ENCODE measurements at places on chromosomes 2 and 18. TPM values are rescaled to one million over a fixed set of nuclear protein-coding genes. Genes with fewer than 3 reads are reported as not detected.

DNA sequence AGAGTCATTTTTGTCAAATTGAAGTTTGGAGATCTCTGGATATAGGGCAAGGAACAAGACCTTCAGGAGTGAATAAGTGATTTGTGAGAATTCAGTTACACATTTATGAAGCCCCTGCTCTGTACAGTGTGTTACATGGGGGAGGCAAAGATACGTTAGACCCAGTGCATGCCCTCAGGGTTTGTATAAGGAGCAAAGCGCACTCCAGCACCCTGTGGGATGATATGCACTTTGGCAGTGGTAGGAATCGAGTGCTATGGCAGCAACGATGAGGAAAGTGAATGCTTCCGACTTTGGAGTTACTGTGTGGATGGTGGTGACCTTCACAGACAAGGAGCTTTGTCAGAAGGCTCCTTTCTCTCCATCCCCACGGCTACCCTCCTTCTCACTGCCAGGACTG is 74.3 kb upstream of the ALPP start:
- no peak for ATAC-seq

DNA sequence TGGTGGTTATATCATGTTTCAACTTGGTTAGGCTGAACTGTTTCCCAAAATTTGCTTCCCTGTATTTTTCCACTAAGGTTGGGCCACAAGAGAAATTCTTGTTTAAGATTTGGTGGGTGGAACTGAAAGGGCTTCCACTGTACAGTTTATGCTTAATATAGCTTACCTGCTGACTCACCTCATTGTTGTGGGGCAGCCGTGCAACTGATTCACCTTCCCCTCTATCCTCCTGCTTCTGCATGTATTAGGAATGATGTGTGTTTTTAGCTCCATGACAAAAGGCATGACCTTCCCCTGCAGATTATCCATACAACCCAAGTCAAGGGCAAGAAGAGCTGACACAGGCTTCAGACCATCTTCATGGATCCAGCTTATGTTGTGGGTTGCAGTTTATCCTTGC is 98.4 kb upstream of the GULP1 start:
- no peak for ATAC-seq

- no peak for ATAC-seq
Observed at GRCh38 chr2:128578406-128579390, 260.0 kb upstream of the HS6ST1 start.

HAT1 gene
- 25.2 TPM for total RNA-seq

EN1 gene
- 0.23 TPM for total RNA-seq

GRCh38 chr18:71209944-71210343 is 921.1 kb downstream of the SOCS6 start:
- no peak for ATAC-seq

DNA sequence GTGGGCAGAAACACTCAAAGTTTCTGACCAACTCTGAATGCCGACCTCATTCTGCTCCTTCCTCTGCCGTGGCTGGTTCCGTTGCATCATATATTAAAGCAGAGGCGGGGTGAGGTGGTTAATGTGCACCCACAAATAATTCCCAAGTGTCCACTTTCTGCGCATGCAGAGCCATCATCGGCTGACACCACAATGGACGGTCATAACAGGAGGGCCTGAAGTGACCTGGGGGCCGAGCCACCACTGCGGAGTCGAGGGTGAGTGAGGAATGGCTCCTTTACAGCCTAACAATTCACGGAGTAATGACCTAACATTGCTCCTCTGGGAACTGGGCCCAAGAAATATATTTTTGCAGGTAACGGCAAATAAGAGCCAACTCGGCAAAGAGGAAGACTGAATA is 32.9 kb upstream of the GLI2 start:
- no peak for ATAC-seq

GRCh38 chr18:49304751-49305150 is 155.7 kb downstream of the DYM start:
- ATAC-seq = no peak

DNA sequence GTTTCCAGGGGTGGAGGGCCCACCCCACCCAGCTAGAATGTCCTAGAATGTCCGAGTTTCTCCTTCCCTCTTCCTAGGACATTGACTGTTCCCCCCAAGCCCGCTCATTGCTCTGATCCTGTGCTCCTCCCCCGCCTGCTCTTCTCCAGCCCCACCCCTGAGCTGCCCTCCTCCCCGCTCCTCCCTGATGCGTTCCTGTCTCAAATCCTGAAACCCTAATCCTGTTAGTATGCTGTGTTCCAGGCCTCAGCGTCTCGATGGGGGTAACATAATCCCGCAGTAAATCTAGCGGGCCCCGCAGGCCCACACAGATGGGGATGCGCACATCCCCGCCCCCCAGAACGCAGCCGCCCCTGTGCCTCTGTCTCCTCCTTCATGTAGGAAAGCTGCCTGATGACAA is 51.3 kb downstream of the NRP2 start:
- ATAC-seq = peak; percentile 49

DNA sequence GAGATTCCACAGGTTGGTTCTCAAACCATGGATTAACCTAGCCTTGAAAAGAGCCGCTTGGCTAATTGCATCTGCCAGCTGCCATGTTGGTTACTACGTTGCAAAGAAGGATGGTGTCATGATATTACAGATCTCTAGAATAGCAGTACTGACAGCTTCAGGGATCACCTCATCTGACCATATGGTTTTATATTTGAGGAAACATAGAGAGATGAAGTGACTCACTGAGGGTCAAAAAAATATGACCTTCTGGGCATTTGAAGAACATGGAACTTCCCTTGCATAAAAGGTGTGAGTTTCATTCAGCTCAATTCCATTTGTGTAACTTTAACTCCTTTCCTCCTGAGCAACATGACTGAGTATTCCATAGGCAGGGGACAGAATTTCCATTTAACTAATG is 242.3 kb downstream of the SETBP1 start:
- ATAC-seq = no peak

GRCh38 chr2:218849721-218850120 is 9.9 kb upstream of the WNT6 start:
- ATAC-seq = no peak

DPP4 gene
- total RNA-seq = 1.9 TPM

DCDC2C gene
- total RNA-seq = not detected

DNA sequence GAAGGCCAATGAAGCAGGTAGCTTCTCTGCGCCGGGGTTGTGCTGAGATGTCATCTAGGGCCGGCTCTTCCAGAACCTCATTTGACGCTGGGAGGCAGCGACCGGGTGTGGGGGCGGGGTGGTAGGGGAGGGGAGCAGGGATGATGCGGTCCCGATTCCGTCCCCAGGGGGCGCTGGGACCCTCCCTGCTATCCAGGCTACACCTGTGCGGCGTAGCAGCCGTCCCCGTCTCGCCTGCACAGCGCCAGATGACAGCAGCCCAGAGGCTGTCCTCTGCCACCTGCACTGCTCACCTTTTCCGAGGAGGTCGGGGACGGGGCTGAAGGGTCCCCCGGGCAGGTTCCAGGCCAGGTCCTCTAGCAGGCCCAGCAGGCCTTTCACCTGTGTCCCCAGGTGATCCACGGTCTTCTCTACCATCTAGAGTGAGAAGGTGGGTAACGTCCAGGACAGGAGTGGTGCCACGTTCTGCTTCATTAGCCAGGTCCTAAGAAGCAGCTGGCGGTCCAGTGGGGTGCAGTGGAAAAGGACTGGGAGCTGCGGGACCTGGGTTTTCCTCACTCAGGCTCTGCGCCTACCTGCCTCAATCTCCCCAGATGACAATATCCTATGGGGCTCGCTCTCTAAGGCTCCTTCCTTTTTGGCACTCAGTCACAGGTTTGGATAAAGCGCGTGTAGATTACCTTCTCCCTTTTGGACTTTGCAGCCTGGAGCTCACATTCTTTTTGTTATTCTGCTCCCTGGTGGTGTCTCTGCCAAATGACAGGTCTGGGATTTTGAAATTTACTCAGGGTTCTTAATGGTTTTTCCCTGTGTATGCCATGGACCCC is 56.0 kb upstream of the RAB6C start:
- ATAC-seq = no peak

DNA sequence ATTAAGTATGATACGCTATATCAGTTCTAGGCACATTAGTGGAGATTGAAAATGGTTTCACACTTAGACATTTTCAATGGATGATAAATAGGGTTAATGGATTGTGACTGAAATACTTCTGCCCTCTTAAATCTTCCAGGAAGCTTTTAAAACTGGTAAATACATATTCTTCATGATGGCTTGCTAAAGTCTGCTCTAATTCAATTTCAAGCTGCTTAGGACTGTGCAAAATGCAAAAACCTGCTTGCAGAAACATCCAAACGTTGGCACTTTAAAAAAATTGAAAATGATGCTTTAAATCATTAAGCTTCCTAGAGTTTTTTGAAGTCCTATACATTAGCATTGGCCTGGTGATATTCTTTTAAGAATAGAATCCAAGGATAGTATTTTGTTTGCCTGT is 214.8 kb upstream of the FSHR start:
- ATAC-seq = no peak

OBSL1 gene
- 74.4 TPM for total RNA-seq

STAT4 gene
- 3.1 TPM for total RNA-seq

DNA sequence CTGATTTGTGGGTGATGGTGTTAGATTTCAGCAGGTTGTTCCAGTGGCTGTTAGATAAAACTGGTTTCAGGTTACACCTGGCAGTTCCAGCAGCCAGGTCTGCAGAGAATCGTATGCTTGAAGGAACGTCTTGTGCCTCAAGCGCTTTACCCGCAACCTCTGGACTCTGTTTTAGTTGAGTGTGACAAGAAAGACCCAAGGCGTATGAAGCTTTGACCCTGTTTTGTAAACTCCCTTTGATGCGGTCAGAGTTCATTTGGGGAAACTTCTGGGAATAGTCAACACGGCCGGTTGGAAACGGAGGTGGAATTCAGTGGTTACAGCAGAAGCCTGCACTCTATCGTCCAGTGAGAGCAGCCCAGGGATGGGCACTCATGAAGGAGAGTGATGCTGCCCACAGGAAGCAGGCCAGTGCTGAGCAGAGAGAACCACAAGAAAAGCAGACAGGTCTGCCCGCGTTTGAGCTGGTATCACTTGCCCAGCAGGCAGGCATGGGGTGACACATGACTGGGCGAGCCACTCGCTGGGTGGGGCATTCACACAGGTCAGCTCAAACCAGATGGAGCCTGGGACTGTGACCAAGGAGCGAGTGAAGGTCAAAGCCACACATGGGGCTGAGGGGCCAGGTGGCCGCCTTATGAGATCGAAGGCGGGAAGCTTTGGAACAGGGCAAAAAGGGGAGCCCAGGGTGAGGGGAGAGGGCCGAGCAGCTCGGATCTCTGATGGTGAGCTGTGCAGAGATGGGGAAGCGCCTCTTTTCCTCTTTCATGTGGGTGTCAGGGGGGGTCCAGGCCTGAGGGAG is 99.6 kb upstream of the MBOAT2 start:
- no peak for ATAC-seq

CNGA3 gene
- total RNA-seq = 1.1 TPM

OR6B2 gene
- total RNA-seq = not detected

EFHD1 gene
- total RNA-seq = 23.3 TPM

GRCh38 chr2:98311771-98312545 is 34.3 kb upstream of the CNGA3 start:
- no peak for ATAC-seq

Measured in gastroesophageal sphincter (tissue), 4 donors.